ENCODE measurements at places on chromosomes 7 and 10. TPM values are rescaled to one million over a fixed set of nuclear protein-coding genes. Genes with fewer than 3 reads are reported as not detected.

GRCh38 chr7:18505870-18506460 is 10.4 kb downstream of the HDAC9 start:
- no peak for DNase-seq

- DNase-seq: no peak
Observed at GRCh38 chr7:124792002-124792401, 26.4 kb upstream of the GPR37 start.

- DNase-seq: no peak
Observed at GRCh38 chr10:132443605-132443982, 46.6 kb downstream of the PWWP2B start.

DNA sequence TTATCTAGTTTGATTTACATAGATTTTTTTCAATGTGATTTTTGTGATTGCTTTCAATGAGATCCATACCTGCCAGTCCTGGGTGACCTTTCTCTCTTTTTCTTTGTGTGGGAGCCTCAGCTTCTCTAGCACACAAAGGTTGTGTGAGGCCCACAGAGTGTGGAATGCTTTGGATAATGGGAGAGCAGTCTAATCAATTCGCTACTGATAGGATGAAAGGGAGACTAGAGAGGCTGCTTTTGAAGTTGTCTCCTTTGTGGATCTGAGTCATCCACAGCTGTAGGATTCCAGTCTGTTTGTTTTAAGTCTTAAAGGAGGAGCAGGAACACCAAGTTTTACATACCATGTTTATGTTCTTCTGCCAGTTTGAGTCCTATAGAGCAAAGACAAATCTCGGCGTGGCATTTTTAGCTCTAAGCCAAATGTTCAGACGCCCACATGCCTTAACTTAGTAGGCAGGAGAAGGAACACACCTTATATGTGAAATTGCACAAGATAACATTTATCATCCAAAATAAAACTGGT is 330.0 kb downstream of the ARL4A start:
- DNase-seq: no peak

EPHA1 gene
- total RNA-seq: not detected

HDAC9 gene
- total RNA-seq: 39.6 TPM

Data from left ventricle myocardium inferior (tissue), 1 donor.